Caco-2 (cell line): ENCODE measurements at places on chromosomes 13 and 19.

GRCh38 chr19:46089432-46089831 is 35.1 kb downstream of the IGFL3 start:
- no peak for DNase-seq

GRCh38 chr19:36527873-36528193 is 238 bp downstream of the ZNF260 start:
- DNase-seq = no peak

DNA sequence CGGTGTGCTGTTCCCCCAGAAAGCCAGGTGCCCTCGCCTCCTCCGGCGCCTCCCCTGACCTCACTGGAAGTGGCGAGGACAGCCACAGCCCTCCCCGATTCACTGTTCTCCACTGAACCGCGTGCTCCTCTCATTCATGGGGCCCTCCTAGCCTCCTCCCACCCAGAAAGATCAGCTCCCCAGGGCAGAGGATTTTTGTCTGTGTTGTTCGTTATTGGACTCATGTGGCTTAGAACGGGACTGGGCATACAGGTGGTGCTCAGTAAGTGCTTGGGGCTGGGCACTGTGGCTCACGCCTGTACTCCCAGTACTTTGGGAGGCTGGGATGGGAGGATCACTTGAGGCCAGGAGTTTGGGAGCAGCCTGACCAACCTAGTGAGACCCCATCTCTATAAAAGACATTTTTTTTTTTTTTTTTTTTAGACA is 3.8 kb downstream of the PRTN3 start:
- no peak for DNase-seq

GRCh38 chr19:5809053-5809452 is 4.2 kb downstream of the NRTN start:
- DNase-seq = no peak

DNA sequence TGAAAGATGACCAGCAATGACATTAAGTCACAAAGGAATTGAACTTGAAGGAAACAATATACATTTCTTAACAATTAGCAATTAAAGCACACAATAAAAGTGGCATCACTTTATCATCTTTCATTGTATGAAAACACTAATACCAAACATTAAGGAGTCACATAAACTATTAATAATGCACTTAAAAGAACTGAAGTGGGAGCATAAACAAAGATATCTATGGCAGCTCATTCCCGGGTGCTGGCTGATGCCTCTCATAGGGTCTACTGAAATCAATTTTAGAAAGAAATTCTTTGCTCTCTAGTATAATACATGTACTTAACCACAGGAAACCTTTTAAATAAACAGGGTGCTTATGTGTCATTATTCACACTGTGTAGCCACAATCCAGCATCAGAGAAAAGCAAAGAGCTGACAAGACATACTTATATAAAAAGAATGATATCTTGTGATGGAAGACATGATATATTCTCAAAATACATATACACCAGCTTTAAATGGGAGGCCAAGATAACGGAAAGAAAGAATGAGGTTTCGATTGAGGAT is 1207.8 kb downstream of the EFNB2 start:
- DNase-seq = no peak

DNA sequence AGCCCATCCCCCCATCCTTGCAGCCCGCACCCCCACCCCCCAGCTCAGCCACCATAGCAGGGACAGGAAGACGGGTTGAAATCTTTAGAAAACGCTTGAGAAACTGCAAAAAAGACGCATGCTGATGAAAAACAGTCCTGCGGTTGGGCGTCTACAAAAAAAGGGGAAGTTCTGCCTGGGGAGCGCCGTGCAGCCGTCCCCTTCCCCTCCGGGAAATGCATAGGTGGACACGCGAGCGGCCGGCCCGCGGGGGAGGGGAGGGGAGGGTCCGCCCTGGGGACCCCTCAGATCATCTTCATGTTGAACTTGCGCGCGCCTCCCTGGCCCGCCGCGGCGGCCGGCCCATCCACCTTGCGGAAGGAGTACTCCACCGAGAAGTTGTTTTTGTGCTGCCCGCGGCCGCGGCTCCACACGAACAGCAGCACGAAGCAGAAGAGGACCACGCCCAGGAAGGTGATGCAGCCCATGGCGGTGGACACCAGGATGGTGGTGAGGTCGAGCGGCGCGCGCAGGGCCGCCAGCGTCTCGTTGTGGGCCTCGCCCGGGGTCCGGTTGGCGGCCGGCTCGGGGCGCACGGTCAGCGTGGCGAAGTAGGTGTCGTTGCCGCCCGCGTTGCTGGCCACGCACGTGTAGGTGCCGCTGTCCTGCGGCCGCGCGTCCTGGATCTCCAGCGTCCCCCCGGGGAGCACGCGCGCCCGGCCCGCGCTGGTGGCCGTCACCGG is 7.9 kb upstream of the PEAK3 start:
- DNase-seq = no peak

DNA sequence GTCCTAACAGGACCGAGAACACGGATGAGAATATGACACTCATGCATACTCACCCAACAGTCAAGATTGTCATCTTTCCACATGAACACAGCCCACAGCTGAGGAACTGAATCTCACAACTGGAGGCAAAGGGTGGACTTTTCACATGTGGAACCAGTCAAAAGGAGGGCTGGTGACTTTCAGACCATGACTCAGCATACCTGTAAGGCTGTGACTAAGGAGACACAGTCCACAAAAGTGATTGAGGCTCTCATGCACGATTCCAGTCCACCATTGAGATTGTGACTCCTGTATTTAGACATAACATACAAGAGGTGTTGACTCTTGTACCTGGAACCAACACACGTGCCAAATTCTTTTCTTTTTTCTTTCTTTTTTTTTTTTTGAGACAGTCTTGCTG is 40.0 kb downstream of the ZNF729 start:
- DNase-seq = no peak

DNA sequence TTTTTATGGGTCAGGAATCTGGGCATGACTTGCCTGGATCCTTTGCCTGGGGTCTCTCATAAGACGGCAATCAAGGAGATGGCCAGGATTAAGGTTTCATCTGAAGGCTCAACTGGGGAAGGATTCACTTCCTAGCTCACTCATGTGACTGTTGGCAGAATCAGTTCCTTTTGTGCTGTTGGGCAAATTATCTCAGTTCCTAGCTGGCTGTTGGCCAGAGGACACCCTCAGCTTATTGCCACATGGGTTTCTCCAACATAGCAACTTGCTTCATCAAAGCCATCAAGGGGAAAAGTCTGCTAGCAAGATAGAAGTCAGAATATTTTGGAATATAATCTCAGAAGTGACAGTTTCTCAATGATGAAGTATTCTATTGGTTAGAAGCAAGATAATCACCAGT is 12.2 kb upstream of the EVI5L start:
- DNase-seq = no peak

GRCh38 chr13:113479179-113479578 is 11.3 kb downstream of the DCUN1D2 start:
- no peak for DNase-seq

- DNase-seq = peak; percentile 71
These were observed at the start of gene GAMT for GRCh38 chr19:1401138-1401888. Gene GAMT (minus strand): TSS chr19:1401542. CDS start chr19:1401476, 66 bp downstream.

- no peak for DNase-seq
These were observed 112.8 kb downstream of the NALCN start for GRCh38 chr13:101303521-101303920.

DNA sequence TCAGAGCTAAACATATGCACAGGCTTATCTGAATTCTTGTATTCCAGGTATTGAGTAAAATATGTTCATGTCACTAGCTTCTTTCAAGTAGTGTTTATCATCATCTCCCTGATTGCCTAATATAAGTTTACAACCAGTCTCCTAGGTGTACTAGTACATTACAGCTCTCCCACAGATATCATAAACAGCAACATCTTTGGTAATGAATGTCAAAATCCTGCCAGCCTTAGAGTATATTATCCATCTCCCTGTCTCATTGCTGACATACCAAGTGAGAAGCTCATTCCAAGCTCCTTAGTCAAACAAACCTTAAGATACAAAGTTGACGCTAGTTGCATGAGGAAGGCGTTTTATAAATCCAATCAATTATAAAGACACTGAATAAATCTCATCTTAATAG is 689.1 kb upstream of the GPC6 start:
- DNase-seq = no peak

DNA sequence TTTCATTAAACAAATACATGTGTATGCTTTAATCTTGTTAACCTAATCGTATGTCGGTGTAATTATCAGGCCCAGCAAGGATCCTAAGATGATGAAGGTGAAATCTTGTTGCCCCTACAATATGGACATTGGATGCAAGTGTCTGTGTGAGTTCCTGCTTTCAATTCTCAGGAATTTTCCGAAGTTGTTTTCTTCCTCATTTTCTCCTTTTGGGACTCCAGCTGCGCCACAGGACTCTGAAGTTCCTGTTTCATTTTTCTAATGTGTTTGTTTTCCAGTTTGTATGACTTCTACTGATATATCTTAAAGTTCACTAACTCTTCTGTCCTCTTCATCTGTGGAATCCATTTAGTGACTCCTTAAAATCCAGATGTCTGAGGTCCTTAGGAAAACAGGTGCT is 11.9 kb upstream of the OR7D2 start:
- no peak for DNase-seq

DNA sequence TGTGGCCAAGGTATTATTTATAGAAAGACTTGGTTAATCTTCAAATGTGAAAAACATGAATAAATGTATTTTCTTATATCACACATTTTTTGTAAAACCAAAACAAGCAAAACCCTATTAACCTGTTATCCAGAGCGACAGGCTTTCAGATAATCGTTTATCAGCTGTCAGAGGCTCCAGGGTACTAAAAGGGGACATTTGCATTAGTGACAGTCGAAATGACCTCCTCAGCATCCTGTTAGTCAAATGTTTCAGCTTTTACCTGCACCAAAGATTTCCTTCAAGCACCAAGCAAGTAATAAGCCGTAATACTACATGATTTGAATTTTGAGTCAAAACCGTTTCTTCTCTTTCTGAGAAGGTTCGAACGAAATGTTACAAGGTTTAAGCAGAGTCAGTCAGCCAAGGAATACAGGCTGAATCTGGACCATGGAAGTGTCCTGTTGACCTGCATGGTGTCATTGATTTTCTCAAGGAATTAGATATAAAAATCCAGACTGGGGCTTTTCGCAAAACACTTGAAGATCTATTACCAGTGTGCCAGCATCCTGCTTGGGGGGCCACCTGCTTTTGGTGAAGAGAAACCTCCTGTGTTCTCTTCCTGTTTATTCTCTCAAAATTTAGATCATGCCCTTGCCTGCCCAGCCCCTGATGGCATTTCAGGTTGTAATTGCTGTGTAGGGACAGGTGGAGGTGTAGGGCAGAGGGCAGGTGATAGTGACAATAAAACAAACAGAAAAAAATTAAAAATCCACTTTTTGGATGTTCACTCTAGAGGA is 11.3 kb upstream of the RFC3 start:
- no peak for DNase-seq

DNA sequence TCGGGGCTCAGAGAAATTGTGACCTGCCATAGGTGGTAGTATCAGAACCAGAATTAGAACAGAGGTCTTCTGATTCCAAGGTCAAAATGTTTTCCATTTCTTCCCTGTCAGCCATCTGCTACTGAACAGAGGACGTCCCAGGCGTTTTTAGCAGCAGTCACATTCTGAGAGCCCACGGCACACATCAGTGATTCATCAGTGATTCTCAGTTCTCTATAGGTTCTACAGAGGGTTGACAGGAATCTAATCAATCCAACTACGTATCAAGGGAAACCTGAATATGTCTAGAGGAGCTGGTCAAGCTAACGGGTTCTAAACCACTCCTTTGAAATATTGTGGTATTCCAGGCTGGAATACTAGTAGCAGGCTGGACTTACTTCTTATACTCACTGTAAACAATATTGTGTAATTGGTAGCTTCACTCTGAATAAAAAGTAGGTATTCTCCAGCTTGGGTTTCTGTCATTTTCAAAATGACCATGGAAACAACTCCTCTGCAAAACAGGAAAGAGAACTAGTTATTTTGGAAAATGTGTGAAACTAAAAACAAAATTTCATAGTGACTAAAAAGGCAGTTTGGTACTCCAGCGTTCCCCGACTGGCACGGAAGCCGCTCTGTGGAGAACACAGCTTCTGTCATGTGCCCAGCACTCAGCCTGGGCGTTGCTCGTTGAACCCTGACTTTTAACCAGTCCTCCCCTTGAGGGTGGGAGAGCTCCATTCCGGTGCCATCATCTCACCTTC is 43.2 kb downstream of the FLT3 start:
- DNase-seq = no peak

GRCh38 chr19:29089315-29089870 is 123.6 kb downstream of the UQCRFS1 start:
- no peak for DNase-seq

GRCh38 chr13:27704681-27705080 is 83.0 kb downstream of the POLR1D start:
- no peak for DNase-seq

- DNase-seq = peak; percentile 77
These were observed 53.8 kb downstream of the EPS15L1 start for GRCh38 chr19:16417660-16418596.

GRCh38 chr19:35774274-35775045 is 904 bp upstream of the ARHGAP33 start:
- no peak for DNase-seq

DNA sequence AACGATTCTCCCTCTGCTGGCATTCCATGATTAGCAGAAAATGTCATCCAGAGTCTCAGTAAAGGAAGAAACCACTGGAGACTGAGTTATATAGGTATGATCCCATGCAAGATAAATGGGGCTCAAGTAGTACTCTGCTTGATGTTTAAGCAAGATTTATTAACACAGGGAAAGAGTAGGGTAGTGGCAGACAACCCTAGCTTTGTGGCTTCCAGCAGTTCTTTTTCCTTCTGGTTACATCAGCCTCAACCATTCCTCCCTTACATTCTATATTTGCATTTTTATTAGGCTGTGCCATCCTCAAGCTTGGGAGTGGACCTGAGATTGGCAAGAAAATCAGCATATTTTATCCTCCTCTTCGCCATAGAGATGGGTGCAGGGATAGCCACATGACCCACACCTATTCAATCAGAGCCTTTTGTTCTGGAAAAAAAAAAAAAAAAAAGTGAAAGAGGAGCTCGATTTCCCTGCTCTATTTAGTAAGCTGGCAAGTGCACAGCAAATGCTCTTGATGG is 402.1 kb downstream of the ZNF536 start:
- DNase-seq = no peak

DNA sequence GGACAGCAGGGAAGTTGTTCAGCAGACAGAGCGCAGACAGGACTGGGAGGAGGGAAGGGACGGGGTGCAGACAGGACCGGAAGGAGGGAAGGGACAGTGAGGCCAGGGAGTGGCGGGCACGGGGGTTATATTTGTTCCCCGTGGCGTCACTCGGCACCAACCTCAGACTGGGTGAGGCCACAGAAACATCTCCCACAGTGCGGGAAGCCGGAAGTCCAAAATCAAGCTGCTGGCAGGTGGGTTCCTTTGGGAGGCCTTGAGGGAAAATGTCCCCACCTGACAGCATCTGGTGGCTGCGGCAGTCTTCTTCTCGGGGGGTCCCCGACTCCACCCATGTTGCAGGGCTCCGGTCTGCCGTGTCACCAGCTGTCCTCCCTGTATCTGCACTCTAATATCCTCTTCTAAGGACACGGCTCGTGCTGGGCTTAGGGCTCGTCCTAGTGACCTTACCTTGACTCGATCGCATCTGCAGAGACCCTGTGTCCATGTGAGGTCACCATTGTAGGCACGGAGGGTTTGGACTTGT is 133.0 kb downstream of the STK24 start:
- no peak for DNase-seq
